Mesothelial cell of epicardium (in vitro differentiated cells): ENCODE measurements at places on chromosomes 1 and 21.

GRCh38 chr1:23751815-23752200 lies 8.5 kb downstream of the ELOA start:
- no peak for DNase-seq

- DNase-seq, result no peak
These were observed 32.4 kb upstream of the BSDC1 start for GRCh38 chr1:32426489-32427255.

DNA sequence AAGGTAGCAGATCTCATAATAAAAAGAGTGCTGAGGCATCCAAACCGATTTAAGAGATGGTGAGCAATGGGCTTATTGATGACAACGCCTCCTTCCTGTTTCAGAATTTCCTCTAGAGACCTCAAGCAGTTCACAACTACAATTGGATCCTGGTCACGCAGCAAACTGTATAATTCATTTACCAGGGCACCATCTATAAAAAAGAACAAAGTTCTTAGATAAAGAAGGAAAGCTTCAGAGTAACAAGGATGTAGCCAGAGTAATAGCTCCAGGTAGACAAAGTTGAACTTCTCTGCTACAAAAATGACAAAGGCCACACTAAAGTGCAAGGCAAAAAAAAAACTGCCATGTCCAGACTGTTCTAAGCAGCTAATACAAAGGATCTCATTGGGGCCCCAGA lies 3.4 kb downstream of the AP4B1 start:
- no peak for DNase-seq

DNA sequence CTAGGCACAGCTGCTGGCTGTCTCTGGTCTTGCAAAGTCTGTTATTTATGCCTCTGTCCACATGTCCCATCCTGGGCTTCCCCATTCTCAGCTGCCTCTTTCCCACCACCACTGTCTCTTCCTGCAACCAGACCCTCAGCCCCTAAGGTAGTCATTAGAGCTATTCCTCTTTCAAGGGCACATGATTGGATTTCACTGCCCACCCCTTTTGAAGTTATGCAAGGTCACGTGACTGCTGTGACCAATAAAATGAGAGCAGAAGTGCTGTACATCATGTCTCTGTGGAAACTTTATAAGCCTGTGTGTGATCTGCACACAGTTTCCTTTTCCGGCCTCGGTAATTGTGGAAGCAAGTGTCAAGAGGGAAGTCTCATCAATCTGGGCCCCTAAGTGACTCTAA lies 136.6 kb upstream of the HMGB4 start:
- DNase-seq, result no peak

DNA sequence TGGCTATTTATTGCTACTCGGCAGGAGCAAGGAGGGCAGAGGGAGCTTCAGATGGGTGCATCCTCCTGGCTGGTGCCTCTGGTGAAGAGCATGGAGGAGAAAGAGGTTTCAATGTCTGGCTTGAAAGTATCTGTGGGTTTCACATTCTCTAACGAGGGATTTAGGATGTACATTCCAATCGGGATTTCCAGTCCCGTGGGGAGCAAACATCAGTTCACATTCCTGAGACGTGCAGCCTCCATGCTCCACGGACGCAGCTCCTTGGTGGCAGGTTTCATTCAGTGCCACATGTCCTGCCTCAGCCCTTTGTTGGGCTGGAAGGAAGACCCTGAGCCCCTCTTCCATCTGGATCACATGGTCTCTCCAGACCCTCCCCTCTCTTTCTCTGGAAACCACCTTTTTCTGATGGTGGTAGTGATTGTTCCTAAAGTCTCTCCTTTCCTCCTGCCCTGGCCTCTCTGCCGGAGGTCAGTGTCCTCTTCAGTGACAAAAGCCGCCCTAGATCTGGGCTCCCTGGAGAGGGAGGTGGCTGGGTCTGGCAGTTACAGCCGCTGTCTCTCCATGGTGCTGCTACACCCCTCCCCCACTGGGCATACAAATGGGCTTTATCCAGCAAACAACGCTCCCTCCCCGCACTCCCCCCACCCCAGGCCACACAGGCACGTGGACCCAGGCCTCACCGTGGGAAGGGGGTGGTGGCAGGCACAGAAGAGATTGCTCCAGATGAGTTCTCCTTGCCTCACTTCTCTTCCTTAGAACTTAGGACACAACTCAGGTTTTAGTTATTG lies 826 bp upstream of the CA14 start:
- no peak for DNase-seq

DNA sequence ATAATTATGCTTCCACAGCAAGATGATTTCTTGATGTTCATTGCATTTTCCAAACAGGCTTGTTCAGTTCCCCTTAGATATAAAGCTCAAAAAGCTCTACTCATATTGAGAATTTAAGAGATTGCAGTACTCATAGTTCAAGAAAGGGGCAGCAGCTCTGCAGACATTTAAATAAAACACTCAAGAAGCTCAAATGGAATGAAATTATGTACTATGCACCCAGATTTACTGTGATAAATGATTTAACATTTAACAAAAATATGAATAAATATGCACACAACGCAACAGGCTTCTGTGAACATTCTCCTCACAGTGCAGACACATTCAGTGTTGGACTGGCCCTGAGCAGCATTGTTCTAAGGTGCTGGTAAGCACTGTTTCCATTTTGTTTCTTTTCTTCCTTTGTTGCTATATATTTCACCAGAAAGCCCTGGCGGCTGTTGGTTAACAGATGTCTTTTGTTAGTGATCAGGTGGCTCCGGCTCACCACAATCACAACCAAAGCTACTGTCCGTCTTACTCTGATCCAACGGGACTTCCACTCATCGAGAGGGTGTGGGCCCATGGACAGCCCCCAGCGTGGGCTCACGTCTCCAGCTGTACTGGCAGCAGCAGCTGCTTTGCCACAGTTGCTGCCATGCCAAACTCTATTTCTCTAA lies 1440.3 kb downstream of the NCAM2 start:
- DNase-seq, result no peak

DNA sequence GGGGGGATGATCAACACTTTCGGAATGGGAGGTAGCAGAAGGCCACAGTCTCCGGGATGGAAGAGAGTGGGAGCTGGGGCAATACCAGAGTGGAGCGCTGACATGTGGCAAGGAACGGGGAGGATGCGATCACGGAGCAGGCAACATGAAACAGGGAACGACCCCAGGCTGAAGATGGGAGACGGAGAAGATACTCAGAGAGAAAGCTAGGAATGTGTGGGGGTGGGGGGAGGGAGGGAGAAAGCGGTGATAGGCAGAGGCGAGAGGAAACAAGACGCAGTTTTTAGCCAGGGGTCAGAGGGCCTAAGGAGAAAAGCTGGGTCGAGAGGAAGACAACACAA lies 577 bp downstream of the RAB3GAP2 start:
- no peak for DNase-seq

- DNase-seq, result no peak
These were observed 7.6 kb upstream of the ATF3 start for GRCh38 chr1:212600980-212601379.

DNA sequence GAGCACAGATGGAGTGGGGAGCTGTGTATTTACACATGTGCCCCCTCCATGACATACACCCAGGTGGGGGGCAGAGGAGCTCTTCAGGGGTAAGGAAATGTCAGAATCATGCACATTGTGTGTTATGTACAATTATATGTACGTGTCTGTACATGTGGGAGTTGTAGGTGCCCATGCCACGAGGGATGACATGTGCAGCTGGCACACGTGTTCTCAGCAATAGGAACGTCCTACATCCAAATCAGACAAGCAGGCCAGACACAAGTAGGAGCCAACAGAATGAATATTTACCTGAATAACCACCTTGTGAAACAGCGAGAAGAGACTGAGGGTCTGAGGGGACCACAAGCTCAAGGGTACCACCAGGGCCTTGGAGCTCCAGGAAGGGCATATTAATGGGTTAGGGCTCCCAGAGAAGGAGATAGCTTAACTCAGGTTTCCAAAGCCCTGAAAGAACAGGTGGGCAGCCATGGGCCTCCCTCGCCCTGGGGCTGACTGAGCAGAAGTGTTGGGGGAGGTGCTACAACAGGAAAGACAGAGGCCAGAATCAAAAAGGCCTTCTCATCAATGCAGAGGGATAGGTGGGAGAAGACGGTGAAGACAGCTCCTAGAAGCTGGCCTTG lies 3.2 kb downstream of the COL16A1 start:
- DNase-seq, result no peak

DNA sequence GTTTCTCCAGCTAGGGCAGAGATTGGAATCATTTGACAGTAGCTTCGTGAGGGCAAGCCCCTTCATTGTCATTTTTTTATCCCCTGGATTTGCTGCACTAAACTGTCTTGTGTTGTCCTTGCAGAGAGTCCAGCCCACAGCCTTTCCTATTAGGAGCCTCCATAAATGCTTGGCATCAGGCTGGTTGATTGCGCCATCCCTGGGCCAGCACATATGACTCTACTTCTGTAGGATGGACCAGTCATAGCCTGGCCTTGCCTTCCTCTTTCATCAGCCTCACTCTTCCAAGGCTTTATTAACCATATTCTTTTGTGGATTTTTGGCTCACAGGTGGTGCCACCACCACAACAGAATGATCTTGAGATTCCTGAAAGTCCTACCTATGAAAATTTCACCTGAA lies 31.4 kb downstream of the LY9 start:
- DNase-seq, result no peak

DNA sequence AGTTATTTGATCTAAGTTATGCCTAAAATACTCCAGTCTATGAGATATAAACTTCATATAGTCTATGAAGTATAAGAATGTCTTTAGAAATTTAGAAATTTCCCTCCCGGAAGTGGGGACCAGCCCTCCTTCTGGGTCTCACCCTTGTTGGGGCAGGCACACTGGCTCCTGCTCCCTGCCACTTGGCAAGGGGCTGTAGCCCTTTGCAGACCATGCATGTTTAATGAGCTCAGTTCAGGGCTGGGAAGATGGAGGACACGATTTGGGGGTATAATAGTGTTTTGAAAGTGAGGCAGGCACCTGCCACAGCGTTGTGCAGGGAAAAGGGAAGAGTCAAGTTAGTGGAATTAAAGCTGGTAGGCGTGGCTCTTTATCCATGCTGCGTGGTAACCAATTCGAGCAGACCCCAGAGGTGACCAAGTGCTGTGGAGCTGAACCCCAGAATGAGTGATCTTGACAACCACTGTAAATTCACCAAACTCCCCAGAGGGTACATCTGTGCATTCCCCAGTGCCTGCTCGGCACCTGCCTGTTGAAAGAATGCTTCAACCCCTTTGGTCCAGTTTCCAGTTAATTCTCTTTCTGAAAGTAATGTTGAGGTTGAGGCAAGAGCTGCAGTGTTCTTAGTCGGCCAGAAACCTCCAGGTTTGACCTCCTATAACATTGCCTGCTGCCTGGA lies 79.6 kb downstream of the DOP1B start:
- DNase-seq, result no peak

GRCh38 chr1:161777261-161777660 lies 11.1 kb downstream of the ATF6 start:
- DNase-seq, result no peak

DNA sequence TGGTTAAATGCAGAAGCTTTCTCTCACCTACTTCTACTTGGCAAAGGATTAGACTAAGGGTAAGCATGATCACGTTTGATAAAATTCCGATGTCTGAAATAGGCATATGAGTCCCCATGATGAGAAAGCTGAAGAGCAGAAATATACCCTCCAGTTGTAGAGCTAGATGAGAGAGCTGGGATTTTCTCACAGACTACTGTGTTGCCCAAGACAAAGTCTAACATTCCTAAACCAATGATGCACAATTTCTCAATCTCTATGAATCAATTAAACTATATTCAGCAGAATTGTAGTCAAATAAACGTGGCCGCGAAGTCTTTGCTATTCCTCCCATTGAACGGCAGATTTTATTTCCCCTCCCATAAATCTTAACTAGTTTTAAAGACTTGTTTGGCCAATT lies 699.2 kb downstream of the KCNT2 start:
- DNase-seq, result no peak

DNA sequence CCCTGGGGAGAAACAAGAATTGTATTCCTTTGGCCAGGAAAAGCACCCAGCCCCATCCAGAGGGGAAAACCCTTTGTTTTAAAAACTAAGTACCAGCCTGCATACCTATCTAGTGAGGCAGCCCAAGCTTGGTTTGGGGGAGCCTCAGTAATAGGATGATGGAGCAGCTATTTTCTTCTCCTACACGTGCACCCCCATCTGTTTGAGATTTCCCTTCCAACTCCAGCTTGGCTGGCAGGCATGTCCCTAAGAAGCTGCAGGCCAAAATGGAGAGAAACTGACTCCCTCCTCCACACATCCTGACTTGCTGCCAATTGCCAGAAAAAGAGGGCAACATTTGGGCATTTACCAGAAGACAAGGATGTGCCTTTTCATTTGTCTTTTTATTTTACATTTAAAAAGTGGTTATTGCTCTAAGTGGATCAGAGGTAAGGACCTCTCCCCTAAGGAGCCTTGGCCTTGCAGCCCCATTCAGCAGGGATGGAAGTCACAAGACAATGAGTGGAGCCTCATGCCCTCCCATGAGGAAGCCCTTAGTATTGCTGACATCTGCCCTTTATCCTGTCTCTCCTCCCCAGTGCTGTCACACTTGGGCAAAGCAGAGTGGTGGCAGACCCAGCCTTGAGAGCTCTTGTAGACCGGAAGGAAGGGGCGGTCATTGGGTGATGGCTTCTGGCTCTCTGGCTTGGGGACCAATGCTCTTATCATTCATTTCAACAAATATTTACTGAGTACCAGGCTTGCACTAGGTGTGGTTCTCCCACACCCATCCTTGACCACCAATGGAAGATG lies 8.6 kb downstream of the FNDC5 start:
- no peak for DNase-seq

- no peak for DNase-seq
These were observed 82.1 kb downstream of the TTC3 start for GRCh38 chr21:37155186-37155585.

- DNase-seq, result peak; percentile 41
These were observed 778 bp downstream of the EVI5 start for GRCh38 chr1:92784021-92784638.

DNA sequence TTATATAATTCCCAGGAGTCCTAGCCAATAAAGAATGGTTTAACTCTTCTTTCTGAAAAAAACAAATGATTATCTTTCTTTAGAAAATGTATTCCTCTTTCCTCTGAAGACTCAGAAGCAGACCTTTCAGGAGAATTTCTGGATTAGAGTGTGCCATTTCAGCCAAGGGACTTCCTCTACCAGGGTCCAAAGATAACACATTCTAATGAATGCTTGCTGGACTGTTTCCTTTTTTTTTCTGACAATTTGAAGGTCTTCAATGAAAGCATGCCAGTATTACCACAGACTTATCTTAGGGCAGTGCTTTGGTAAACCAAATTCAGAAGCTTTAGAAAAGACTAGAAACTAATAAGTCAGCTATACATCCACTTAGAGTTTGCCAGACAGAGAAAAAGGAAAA lies 80.5 kb downstream of the RERE start:
- DNase-seq, result no peak

DNA sequence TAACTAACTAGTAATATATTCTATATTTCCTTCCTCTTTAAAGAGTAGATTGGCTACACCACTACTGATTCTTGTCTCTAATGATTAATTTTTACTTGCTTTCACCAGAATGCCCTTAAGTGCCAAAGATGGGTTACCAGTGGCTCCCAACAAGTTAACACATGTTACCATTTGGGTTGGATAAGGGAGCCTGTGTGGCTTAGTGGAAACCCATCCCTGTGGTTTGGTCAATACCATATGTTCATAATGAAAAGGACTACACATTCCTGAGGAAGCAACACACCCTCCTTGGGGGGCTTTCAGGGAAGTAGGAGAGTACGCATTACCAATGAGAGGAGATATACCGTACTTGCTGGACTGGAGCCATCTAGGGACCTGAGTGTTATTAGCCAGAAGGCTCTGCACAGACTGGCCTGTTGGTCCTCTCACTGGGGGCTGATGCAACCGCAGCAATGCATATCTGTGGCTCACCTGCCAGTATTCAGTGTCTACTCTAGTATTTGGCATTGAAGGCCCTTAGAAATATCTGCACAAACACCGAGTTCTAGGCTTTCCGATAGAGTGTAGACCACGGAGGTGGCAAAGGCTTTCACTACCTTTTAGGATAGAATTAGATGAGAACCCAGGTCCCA lies 29.3 kb upstream of the PLXNA2 start:
- no peak for DNase-seq
